Osteoblast (primary cell): ENCODE measurements at places on chromosomes 12 and 14. TPM values are rescaled to one million over a fixed set of nuclear protein-coding genes. Genes with fewer than 3 reads are reported as not detected.

SOAT2 gene
- total RNA-seq = not detected in 2 replicates

SDS gene
- under 0.01 TPM in 1 of 2 replicates, not detected in the other for total RNA-seq

WNT1 gene
- total RNA-seq = not detected in 2 replicates

CFAP54 gene
- total RNA-seq = 2.2 and 3.2 TPM in 2 replicates

C1S gene
- 443 and 478 TPM in 2 replicates for total RNA-seq

RPL10L gene
- total RNA-seq = not detected in 2 replicates

GLIPR1L1 gene
- not detected in 2 replicates for total RNA-seq

GPRC5A gene
- 2.7 and 4.7 TPM in 2 replicates for total RNA-seq

ATP23 gene
- total RNA-seq = 5.1 and 6.2 TPM in 2 replicates

LYZ gene
- total RNA-seq = 1.8 and 8.3 TPM in 2 replicates

EDDM3A gene
- not detected in 2 replicates for total RNA-seq

LMNTD1 gene
- total RNA-seq = not detected in 2 replicates

OR6C75 gene
- total RNA-seq = not detected in 2 replicates

RPS26 gene
- total RNA-seq = 162 and 459 TPM in 2 replicates

TAS2R19 gene
- 5.0 and 7.6 TPM in 2 replicates for total RNA-seq

RAB2B gene
- 25.0 and 27.4 TPM in 2 replicates for total RNA-seq

IRAK4 gene
- 27.9 and 38.9 TPM in 2 replicates for total RNA-seq

CYP46A1 gene
- 0.36 and 0.59 TPM in 2 replicates for total RNA-seq

FAM181A gene
- total RNA-seq = not detected in 2 replicates

SYCP3 gene
- total RNA-seq = 0.72 and 0.88 TPM in 2 replicates

OR10G3 gene
- not detected in 2 replicates for total RNA-seq

ERP27 gene
- not detected in 2 replicates for total RNA-seq

DHRS2 gene
- total RNA-seq = under 0.01 and 0.29 TPM in 2 replicates

GPR162 gene
- total RNA-seq = 1.4 and 5.0 TPM in 2 replicates

AVPR1A gene
- not detected in 2 replicates for total RNA-seq

ESRRB gene
- under 0.01 TPM in 1 of 2 replicates, not detected in the other for total RNA-seq

PACS2 gene
- total RNA-seq = 81.1 and 81.3 TPM in 2 replicates

GLI1 gene
- 0.29 and 0.36 TPM in 2 replicates for total RNA-seq
